Activated T-helper 2 cell treated with anti-CD3 and anti-CD28 coated beads, Interferon-gamma antibody, Interleukin-2, Interleukin-4, amounts not matched to agents 10 μg/mL and 5 μg/mL and 100 μg/mL, durations not matched to agents 14 hours and 24 hours and 36 hours (primary cell): ENCODE measurements at places on chromosomes 4 and X. TPM values are rescaled to one million over a fixed set of nuclear protein-coding genes. Genes with fewer than 3 reads are reported as not detected.

- no peak for DNase-seq
- peak overlapping the region; percentile 95 for H3K4me3 ChIP-seq
- peak overlapping the region; percentile 96 for H3K27ac ChIP-seq
- no peaks in the 10 kb centered on the region for H3K27me3 ChIP-seq
Observed at GRCh38 chr4:82373486-82373815, 340 bp downstream of the HNRNPD start.

GRCh38 chr4:15238720-15239119, 189.1 kb upstream of the C1QTNF7 start:
- H3K4me1 ChIP-seq, result peaks cover 24% of the 10 kb centered on the region
- no peak overlapping the region for H3K4me3 ChIP-seq
- no peaks in the 10 kb centered on the region for H3K36me3 ChIP-seq
- DNase-seq, result no peak
- H3K27ac ChIP-seq, result no peak overlapping the region
- H3K27me3 ChIP-seq, result no peaks in the 10 kb centered on the region

DNA sequence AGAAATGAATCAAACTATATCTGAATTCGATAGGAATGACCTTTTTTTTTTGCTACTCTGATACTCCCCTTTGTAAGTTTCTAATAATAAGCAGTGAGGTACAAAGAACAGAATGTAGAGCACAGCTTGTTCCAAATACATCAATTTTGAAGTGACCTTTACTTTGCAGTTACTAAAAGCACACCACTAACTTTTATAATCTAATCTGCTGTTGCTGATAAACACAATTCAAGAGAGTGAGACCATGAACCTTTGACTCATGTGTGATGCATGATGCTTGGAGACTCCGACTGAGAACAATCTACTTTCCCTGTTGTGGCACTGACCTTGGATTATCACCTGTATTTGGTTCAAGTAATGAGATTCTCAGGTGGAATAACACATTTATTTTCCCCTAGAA, 91.6 kb upstream of the GNPDA2 start:
- H3K36me3 ChIP-seq, result no peaks in the 10 kb centered on the region
- H3K27ac ChIP-seq, result no peak overlapping the region
- no peaks in the 10 kb centered on the region for H3K4me1 ChIP-seq
- DNase-seq, result no peak
- no peaks in the 10 kb centered on the region for H3K27me3 ChIP-seq

DNA sequence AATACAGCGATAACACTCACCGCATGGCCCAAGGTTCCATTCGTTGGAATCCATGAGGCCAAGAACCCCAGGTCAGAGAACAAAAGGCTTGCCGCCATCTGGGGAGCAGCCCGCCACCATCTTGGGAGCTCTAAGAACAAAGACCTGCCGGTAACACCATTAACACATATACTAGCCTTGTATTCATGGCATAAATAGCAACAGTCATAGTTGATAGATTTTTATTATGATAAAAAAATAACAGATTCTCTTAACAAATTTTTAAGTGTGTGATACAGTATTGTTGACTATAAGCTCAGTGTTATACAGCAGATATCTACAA, 309.4 kb downstream of the GLUD2 start:
- no peaks in the 10 kb centered on the region for H3K4me1 ChIP-seq
- no peak overlapping the region for H3K27ac ChIP-seq
- H3K4me3 ChIP-seq, result no peak overlapping the region
- no peak for DNase-seq
- no peaks in the 10 kb centered on the region for H3K36me3 ChIP-seq

- H3K27me3 ChIP-seq, result no peaks in the 10 kb centered on the region
- H3K36me3 ChIP-seq, result no peaks in the 10 kb centered on the region
- H3K4me1 ChIP-seq, result no peaks in the 10 kb centered on the region
Observed at GRCh38 chr4:186227744-186228513, 622 bp downstream of the KLKB1 start.

GRCh38 chr4:38172078-38172477, 211.9 kb downstream of the PTTG2 start:
- H3K27ac ChIP-seq, result no peak overlapping the region
- peaks cover 41% of the 10 kb centered on the region for H3K27me3 ChIP-seq
- DNase-seq, result no peak
- H3K4me1 ChIP-seq, result peaks cover 10% of the 10 kb centered on the region
- H3K4me3 ChIP-seq, result no peak overlapping the region

- peaks cover 27% of the 10 kb centered on the region for H3K36me3 ChIP-seq
- H3K4me3 ChIP-seq, result no peak overlapping the region
- H3K4me1 ChIP-seq, result no peaks in the 10 kb centered on the region
- no peaks in the 10 kb centered on the region for H3K27me3 ChIP-seq
- DNase-seq, result no peak
Observed at GRCh38 chrX:2391869-2392606, 108.7 kb downstream of the DHRSX start.

- peaks cover 12% of the 10 kb centered on the region for H3K27me3 ChIP-seq
- no peaks in the 10 kb centered on the region for H3K4me1 ChIP-seq
- no peak overlapping the region for H3K27ac ChIP-seq
Observed at GRCh38 chr4:164997324-164997723, 19.9 kb upstream of the TRIM61 start.

- no peak for DNase-seq
- H3K4me3 ChIP-seq, result no peak overlapping the region
- H3K27me3 ChIP-seq, result no peaks in the 10 kb centered on the region
Observed at GRCh38 chrX:118588715-118589114, 93.1 kb downstream of the DOCK11 start.

Gene CXXC4
- total RNA-seq, result not detected in 2 replicates

- H3K27ac ChIP-seq, result no peak overlapping the region
- DNase-seq, result no peak
- H3K4me1 ChIP-seq, result peaks cover 36% of the 10 kb centered on the region
- H3K4me3 ChIP-seq, result peak overlapping the region; percentile 82
- H3K27me3 ChIP-seq, result peaks cover 34% of the 10 kb centered on the region
- peaks cover 12% of the 10 kb centered on the region for H3K36me3 ChIP-seq
Observed at GRCh38 chr4:101345271-101345595, 2.1 kb downstream of the PPP3CA start.

- no peak for DNase-seq
- no peaks in the 10 kb centered on the region for H3K36me3 ChIP-seq
- H3K4me3 ChIP-seq, result no peak overlapping the region
Observed at GRCh38 chr4:125762537-125762936, 447.8 kb downstream of the FAT4 start.

- no peaks in the 10 kb centered on the region for H3K36me3 ChIP-seq
- no peaks in the 10 kb centered on the region for H3K27me3 ChIP-seq
- DNase-seq, result no peak
- no peak overlapping the region for H3K4me3 ChIP-seq
Observed at GRCh38 chr4:236028-236427, 69.2 kb downstream of the ZNF732 start.

Gene FAM9C
- total RNA-seq, result not detected in 2 replicates

- peaks cover 7% of the 10 kb centered on the region for H3K27me3 ChIP-seq
- no peak for DNase-seq
- H3K27ac ChIP-seq, result no peak overlapping the region
- no peak overlapping the region for H3K4me3 ChIP-seq
- H3K4me1 ChIP-seq, result peaks cover 25% of the 10 kb centered on the region
Observed at GRCh38 chr4:121126449-121127006, 37.6 kb downstream of the TNIP3 start.

Gene ZGRF1
- total RNA-seq, result 30.0 and 30.4 TPM in 2 replicates

GRCh38 chr4:98710831-98711230, 52.4 kb upstream of the TSPAN5 start:
- peaks cover 22% of the 10 kb centered on the region for H3K4me1 ChIP-seq
- no peak overlapping the region for H3K27ac ChIP-seq

GRCh38 chr4:7524843-7525242, 90.1 kb upstream of the PSAPL1 start:
- peaks cover 15% of the 10 kb centered on the region for H3K27me3 ChIP-seq
- DNase-seq, result no peak
- H3K4me1 ChIP-seq, result peaks cover 14% of the 10 kb centered on the region
- H3K36me3 ChIP-seq, result no peaks in the 10 kb centered on the region

DNA sequence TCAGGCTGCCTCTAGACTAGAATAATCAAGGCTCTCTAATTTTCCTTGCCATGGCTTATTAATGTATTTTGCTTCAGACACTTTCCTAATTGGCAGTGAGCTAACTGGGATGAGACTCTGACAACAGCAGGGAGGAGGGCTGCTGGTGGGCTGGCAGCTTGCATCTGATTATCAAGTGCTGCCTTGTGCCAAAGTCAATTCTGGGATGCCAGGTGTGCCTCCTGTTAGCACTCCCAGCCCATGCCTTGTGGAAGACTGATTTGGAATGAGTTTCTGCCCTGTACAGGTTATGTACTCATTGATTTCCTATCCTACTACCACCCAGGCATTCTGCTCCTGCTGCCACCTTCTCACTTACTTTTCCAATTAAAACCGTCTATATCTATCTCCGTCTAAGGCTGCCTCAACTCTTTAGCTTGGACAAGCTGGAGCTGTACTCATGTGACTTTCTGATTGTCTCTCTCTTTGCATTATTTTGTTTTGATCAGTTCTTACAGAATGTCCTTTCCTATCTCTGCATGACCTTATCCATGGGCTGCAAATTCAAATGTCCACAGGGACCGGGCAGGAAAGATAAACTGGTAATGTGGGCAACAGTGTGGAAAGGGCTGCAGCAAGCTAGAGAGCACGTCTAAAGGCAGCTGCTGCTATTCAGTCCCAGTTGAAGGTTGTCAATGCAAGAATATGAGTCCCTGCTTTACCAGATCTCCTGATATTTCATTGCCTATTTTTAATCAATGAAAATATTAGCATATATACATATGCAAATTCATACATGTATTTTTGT, 112.6 kb downstream of the GABRA2 start:
- no peaks in the 10 kb centered on the region for H3K36me3 ChIP-seq
- no peak for DNase-seq
- no peaks in the 10 kb centered on the region for H3K27me3 ChIP-seq
- H3K4me1 ChIP-seq, result no peaks in the 10 kb centered on the region
